NCI-H345 (cell line): ENCODE measurements at places on chromosomes 5 and 9.
A peak's percentile ranks its signal among the peaks of the same experiment; 100 is the strongest.

GRCh38 chr9:70888471-70888870, 232.9 kb downstream of the TRPM3 start:
- DNase-seq = no peak

GRCh38 chr5:54383225-54383901, 72.1 kb upstream of the HSPB3 start:
- DNase-seq = no peak

DNA sequence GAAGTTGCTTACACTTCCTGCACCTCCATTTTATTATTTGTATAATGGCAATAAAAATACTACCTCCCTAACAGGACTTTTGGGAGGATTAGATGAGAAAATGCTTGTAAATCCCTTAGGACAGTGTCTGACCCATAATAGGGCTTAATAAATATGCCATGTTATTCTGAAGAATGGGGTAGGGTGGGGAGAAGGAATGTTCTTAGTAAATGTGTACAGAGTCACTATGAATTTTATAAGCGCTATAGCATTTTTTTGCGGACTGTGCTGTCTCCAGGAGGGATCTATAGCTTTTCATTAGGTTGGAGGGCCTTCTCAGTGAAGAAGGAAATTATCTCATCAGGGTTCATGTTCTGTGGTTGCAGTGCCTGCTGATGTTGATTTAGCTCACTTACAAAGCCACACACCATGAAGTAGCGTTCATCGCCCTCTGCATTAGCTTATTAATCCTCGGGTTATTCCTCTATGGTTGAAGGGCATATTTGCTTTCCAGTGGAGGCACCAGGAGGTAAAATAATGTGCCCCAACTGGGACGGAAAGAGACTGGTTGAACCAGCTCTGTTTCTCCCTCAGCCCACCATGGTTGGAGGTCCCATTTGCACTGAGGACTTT, 497.1 kb downstream of the ARHGEF28 start:
- peak; percentile 77 for DNase-seq

DNA sequence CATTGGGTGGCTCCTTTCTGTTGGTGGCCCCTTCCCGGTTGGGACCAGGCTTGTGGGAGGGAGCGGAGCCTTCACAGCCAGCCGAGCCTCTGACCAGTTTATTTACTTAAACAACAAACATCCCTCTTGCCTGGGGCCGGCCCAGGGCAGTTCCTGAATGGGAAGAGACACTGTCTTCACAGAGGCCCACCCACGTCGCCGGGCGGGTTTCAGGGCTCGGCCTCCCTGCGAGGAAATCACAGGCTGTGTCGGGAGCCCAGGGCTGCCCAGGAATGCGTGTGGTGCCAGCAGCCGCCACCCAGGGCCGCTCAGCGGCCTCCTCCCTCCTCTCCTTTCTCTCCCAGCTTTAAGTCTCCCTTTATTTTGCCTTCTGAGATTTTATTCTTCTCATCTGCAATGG, 132.5 kb downstream of the HSD17B3 start:
- DNase-seq = no peak

DNA sequence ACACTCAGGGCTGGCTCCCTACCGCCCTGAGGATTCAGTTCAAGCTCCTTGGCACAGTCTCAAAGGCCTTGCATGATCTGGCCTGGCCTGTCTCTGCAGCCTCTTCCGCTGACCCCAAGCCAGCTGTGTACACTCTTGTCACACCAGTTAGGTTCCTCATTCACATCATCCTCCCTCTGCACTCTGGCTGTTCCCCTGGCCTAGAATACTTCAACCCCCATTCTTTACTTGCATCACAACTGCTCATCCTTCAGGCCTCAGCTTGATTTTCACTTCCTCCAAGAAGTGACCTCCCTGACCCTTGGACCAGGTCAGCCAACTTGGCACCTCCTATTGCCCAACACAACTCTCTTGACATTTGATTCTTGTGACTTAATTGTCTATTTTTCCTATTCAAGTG, 18.9 kb upstream of the PFDN1 start:
- DNase-seq = no peak

DNA sequence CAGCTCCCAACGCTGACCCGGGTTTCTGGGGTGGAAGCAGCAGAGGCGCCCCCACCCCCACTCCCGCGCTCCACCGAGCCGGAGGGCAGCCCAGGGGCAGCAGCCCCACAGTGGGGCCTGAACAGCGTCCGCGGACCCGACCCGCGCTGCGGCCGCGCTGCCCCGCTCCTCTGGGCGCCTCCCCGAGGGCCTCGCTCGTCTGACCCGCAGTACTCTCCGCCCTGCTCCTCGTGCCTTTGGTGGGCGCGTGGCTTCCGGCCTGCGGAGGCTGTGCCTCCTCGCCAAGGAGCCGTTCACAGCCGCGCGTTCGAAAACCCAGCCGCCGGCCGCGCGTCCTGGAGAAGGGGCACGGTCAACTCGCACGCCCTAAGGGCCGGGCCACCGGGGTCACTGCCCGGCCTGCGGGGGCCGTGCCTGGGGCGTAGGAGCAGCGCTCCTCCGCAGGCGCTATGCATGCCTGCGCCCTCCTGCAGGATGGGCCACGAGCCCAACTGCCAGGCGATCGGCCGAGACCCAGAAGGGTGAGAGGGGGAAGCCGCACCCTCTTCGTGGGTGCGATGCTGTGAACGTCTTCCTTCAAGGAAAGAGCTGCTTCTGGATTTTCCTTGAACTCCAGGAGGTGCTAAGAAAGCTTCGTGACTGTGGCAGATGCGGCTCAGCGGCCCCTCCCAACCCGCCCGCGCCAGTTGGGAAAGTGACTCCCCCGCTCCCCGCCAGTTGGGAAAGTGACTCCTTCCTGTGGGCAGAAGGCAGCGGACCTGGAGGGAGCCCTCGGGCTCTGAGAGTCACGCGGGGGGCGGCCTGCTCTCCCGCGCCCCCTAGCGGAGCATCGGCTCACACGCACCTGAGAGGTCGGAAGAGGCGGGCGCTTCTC, 82.7 kb downstream of the HSD17B3 start:
- no peak for DNase-seq

- DNase-seq = no peak
These were observed 31.3 kb upstream of the HSPA9 start for GRCh38 chr5:138606378-138607064.

DNA sequence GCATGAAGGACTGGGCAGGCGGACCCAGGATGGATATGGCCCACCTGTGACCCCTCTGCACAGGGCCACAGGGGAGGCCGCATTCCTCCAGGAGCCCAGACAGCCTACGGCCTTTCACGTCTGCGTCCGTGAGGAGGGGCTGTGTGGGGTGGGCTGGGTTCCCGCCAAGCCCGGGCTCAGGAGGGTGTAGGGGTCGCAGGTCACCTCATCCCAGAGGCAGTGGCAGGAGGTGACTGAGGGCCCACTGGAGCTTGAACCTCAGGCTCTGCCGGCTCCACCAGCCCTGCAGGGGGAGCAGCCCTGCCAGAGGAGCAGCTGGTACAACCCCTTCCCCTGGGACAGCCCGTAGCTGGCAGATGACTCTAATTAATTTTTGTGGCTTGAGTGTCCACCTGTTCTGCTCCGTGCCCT, 40.7 kb upstream of the CACNA1B start:
- peak; percentile 17 for DNase-seq

DNA sequence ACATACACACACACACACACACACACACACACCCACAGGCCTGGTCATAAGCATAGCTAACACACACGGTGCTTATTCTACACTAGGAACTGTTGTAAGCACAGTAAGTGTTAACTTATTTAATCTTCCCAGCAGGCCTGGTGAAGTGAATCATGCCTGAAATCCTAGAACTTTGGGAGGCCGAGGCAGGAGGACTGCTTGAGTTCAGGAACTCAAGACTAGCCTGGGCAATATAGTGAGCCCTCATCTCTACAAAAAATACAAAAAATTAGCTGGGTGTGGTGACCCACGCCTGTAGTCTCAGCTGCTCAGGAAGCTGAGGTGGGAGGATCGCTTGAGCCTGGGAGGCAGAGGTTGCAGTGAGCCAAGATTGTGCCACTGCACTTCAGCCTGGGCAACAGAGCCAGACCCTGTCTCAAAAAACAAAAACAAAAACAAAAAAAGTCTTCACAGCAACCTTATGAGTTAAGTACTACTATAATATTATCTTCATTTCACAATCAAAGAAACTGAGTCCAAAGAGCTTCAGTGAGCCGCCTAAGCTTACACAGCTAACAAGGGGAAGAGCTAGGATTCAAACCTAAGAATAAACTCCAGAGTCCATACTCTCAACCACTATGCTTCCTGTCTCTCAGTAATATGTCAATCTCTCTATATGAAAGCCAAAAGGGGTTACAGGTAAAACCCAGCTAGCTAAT, 2.3 kb downstream of the MEGF9 start:
- no peak for DNase-seq

DNA sequence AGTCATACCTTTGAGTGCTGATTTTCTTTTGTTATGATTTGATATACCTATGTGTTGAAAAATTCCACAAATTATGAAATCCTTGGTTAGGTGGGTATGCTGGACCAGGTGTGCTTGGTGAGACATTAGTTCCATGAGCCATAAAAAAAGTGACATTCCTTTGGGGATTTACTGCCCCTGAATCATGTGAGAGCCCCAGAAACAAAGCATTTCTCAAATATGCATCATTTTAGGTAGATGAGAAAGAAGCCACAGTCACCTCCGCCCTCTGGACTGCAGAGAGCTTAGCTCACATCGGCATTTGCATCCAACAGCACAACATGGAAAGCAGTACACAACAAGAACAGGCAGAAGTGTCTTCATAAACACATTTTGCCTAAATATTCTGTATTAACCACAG, 55.3 kb downstream of the DAP start:
- DNase-seq = no peak

DNA sequence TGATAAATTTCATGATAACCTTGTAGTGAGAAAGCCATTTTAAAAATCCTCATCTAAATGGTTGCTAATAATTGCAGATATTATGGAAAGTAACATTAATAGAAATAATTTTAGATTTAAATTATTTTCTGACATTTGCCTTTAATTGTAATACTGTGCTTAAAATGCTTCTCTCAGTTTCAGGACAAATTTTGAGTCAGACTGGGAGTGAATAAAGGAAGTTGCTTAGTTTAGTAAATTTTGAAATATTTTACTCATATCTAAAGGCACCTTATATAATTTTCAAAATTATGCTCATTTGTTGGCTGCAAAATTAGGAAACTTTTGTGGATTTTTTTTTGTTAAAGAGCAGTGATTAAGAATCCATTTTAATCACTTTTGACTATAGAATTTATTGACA, 93.8 kb downstream of the CSNK1G3 start:
- no peak for DNase-seq

DNA sequence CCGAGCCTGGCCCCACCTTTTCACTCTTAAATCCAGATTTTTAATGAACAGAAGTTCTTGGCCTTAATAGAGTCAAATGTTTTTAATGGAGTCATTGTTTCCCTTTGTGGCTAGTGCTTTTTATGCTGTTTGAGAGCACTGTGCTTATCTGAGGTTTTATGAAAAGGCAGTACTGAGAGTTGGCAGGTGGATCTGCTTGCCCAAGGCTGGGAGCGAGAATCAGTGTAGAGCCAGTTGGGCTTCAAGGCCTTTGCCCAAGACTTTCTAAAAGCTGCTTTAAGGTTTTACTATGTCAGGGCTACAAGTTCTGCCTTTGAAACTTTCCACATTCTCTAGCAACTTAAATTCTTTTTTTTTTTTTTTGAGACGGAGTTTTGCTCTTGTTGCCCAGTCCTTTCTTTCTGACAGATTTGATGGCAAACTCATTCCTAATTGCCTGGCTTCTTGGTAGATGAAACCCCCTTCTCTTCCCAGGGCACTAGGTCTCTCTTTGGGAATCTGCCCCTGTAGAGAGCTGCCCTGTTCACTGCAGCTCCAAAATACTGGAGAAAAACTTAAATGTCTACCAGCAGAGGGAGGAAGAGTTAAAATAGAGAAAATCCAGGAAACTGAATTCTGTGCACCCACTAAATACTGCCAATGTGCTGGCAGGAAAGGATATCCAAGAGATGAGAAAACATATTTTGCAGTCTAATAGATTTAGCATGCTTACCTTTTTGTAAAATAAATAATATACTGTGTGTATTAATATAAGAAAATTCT, 36.9 kb upstream of the CDK20 start:
- no peak for DNase-seq

DNA sequence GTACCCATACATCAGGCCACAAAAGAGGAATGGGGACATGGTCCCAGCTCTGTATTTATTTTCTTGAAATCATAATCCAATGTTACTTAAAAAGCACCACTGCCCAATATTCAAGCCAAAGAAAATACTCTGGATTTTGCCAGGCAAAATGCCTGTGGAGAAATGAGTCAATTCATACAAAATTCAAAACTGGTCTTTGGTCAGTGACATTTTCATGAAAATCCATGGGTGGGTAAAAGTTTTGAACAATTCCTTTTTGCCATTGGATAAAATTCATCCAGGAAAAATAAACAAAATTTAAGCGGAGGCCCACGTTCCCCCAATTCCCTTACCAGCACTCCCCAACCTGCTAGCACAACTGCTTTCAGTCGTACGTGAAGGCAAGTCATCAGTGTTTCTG, 186.2 kb downstream of the GLIS3 start:
- no peak for DNase-seq

- DNase-seq = no peak
These were observed 82.7 kb downstream of the PTPDC1 start for GRCh38 chr9:94166976-94167346.

DNA sequence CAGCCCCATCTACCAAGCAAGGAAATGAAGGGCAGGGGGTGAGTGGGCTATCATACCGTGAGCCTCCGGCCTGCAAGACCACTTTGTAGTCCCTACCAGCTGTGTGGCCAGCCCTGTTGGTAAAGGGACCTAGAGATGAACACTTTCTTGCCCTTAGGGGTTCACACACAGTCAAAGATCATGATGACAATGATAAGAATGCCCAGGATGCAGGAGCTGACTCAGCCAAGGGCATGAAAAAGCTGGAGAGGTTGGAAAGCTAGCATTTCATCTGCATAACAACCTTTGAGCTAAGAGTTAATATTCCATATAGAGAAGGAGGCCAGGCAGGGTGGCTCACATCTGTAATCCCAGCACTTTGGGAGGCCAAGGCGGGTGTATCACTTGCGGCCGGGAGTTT, 19.2 kb upstream of the FGFR4 start:
- DNase-seq = no peak

DNA sequence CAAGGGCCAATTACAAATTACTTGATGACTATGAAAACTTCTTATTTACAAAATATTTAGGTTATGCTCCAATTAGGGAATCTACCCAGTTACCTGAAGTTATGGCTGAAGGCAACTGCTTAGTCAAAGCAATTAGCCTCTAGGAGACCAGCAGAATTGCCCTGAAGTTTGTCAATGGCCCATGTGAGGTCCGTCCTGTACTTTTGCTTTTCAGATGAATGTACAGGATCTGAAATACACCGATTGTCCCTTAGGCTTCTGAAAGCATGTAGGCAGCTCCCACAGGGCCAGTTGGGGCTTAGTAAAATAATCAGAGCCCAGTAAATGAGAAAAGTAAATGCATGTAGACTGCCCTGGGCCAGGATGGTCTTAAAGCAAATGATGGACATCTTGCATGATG, 93.3 kb downstream of the DAPK1 start:
- DNase-seq = no peak
